Stimulated activated CD4-positive, alpha-beta T cell treated with anti-CD3 and anti-CD28 coated beads, Interleukin-4, amount 100 ng/mL, for 1 hour (primary cell): ENCODE measurements at places on chromosomes 1 and 21.

DNA sequence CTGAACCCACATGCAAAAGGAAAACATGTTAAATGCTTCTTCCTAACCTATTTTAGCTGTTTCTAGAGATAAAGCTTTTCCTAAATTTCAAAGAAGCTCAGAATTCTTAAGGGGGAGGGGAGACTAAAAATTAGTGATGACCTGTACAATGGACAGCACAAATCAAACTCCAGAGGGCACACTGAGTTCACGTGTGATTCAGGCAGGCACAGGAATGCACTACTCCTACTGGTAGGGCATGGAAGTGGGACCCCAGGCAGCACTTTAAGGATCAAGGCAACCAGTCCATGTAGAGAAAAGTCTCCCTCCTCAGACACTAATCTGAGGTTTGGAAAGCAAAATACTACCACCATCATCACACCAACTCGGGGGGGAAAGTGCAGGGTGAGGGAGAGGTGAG, 31.3 kb upstream of the CLCA4 start:
- no peak for DNase-seq

DNA sequence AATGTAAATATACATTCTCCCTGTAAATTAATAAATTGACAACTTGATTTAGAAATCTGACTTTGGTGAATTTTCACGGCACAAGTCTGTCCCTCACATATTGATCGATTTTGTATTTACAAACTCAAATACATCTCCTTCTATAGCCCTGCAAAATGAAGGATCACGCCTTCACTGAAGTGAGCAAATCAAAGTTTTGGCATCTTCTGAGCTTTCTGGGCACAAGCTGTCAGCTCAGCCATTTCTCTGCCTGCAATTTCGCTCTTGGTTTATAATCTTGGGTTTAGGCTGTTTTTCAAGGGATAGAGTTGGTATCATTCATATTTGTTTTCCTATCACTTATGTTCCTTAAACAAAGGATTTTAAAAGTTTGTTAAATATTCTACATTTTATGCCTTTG, 25.8 kb downstream of the ANP32E start:
- no peak for DNase-seq

DNA sequence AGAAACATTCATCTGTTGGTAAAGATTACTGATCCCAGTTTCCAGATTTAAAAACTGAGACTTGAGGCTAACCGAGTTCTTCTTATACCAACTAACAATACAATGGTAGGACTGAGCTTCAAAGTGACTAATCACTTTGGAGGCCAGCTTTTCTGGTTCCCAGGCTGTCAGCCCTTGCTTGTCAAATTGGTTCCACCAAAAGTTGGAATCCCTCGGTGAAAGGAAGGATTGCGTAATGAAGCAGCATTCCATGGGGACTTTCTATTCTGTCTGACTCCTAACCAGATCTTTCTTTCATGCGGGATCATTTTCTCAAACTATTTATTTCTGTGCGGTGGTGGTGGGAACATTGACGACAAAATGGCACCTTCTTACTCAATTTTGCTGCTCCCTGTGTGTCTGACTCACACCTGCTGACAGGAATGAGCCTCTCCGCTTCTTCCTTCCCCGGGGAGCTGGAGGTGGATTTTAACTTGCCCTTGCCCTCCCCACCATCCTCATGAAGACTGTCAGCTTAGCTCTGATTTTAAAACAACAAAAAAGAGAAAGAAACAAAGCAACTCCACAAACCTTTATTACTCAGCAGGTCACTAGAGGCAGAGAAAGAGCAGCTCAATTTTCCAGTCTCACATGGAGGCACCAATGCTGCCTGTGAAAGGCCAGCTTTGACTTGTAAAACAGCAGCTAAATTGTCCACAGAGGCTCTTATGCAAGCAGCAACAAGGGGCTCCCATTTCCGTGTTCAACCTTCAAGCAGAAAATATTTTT, 32.9 kb upstream of the RASAL2 start:
- DNase-seq: no peak

DNA sequence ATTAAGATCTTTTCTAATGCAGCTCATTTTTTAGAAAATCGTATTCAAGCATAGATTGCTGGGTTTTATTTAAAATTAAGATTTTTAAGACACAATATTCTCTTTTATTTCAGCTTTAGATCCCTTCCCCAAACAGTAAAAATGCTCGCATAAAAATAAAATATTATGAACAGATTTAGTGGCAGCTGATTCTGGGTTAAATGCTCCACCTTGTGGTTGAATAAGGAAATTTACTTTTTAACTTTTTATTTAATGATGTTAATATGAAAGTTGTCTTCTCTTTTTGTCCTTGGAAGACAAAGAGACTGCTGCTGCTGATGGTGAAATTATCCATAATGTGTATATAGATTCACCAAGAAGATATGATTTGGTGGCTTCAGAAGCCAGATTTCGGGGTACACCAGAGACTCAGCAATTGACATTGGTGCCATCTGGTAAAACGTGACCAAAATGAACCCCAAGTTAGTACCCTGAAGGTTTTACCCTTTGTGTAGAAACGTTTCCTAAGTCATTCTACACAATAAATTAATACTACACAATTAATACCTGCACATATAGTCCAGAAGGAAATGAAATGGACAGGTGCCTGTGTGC, 128.0 kb downstream of the ADAMTS1 start:
- no peak for DNase-seq

GRCh38 chr1:244138399-244138798, 87.3 kb downstream of the ZBTB18 start:
- DNase-seq: no peak

GRCh38 chr1:7501723-7502603, 269.1 kb upstream of the VAMP3 start:
- no peak for DNase-seq

DNA sequence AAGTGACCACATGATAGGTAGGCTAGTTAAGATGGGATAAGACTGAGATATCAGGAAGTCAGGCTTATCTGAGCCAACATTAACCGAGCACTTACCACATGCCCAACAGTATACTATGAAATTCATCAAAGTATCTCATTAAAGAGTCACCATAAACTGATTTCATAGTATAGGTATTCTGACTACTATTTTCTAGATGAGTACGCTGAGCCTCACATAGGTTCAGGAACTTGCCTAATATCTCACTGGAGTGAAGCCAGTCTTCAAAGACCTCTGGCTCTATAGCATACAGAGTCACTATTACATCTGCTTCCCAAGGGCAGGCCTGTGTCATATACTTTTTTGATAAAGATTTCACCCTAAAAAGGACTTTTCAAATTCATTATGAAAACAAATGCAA, 115.6 kb upstream of the NGF start:
- DNase-seq: no peak

DNA sequence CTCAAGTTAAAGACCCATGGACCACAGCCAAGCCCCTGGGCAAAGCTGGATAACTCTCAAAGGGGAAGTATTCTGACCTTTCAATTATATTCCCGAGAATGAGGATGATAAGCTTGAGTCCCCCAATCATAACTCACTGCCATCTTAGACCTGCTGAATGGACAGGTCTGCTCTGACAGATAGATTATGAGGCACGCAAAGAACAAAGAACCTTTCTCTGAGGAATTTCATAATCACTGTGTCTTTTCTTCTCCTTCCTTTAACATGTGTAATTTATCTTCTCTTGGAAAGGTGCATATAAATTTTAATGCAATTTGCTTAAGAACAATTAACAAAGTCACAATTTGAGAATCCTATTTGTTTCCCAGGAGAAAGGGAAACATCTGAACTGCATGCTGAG, 22.0 kb downstream of the PIGM start:
- DNase-seq: no peak

DNA sequence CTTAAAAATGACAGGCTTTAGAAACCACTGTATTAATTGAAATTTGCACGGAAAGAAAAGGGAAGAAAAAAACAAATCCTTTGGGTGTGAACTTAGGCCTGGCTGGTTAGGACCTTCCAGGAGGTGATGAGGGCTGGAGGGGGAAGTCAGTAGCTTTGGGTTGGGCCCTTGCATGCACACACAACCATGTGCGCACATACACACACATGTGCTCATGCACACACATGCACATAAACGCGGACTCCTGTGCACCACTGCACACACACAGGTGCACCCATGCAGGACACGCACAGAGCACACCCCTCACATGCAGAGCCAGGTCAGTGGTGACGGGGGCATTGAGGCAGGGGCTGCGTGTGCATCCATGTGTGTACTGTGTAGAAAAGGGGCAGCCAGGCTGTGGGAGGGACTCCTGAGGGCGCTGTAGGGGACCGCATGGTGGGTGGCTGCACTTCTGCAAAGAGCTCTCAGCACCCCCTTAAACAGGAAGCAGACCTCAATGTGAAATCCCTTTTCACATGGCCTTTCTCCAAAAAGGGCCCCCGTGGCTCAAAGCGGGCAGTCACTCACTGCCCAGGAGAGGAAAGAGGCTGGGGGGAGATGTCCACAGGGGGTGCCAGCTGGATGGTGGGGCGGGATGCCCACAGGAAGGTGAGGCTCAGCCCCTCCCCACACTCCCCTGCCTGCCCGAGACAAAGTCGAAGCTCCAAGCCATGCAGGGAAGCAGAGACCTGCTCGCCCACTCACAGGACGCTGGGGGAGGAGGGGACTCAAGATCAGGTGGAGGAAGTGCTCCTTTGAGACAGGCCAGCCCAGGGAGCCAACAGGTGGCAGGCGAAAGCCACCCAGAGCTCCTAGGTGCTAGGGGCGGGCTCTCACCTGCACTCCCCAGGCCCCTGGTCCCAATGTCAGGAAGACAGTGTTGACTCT, 95.2 kb downstream of the ITPKB start:
- peak; percentile 35 for DNase-seq

GRCh38 chr1:227913764-227914721, 33.7 kb downstream of the WNT9A start:
- no peak for DNase-seq

DNA sequence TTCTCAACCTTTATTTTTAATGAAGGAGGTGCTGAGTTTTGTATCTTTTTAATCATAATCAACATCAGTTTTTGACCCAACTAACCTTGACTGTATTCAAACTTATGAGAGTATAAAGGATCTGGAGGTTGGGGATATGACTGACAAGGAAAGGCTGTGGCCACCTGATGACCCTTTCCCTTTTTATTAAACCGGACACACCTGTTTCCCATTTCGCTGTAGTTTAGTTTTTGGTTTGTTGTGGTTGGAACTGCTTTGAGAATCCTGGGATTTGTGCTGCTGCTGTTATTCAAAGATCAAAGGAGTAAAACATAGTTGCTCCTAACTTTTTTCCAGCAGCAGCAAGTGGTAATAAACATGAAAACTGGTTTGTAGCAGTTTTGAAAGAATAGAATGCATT, 12.4 kb downstream of the PRPF38A start:
- no peak for DNase-seq

DNA sequence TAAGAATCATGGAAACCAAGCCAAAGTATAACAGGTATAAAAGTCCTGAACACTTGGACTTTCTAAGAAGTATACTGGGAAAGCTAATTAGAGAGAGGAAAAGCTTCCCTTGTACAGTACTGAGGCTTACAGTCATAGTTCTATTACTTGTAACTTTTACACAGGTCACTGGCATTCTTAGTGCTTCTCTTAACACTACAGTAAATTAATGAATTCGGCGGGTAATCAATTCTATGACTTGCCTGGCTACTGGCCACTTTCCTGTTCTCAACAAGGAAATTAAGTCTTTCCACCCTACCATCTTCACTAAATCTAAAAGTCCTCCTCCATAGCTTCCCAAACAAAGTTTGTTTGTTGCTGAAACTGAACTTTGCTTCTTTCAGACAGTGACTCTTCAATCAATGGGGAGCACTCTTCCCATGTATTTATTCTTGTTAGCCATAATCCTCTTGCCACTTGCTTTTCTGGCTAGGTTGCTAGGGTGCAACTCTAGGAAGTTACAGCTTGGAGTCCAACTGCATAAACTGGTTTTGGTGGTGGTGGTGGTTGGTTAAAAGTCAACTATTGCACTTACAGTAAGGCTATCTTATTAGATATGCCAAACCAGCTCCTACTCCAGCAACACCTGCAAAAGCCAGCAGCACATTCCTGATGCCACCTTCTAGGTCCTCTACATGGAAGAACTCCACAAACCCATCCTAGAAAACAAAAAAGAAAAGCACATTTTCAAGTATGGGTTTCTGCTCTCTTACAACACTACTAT, 2.4 kb downstream of the MCL1 start:
- DNase-seq: no peak

GRCh38 chr1:174036798-174037197, 14.6 kb upstream of the RC3H1 start:
- no peak for DNase-seq

DNA sequence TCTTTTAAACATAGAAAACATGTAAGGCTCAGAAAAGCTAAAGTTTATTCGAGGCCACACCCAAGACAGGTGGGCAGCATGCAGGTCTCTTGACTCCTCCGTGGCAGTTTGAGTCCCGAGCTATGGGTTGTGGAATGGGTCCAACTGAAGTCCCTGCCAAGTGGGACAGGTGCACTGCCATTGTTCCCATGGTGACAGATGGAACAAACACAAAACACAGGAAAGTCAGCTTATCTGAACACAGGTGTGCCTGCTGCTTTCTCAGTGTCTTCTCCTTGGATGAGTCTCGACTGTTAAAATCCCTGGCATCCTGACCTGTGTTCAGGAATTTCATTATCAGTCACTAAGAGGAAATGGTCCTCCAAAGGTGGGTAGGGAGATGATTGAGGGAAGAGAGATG, 99.0 kb upstream of the RAB4A start:
- DNase-seq: no peak

DNA sequence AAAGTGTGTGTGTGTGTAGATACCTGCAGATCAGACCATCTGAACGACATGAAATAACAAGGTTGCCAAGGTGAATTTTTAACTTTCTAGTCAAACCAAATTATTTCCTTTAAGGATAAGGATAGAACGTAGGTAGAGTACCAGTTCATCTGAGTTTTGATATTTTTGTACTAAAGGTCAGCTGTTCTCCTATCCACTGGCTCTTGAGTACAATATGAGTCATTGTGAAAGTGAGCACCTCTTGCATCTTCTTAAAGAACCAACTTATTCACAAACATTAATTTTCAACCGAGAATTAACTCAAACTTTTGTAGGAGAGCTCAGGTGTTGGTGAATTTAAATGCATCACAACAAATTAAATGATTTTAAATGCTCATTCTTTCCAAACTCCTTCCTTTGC, 71.5 kb downstream of the IFI44 start:
- DNase-seq: no peak

DNA sequence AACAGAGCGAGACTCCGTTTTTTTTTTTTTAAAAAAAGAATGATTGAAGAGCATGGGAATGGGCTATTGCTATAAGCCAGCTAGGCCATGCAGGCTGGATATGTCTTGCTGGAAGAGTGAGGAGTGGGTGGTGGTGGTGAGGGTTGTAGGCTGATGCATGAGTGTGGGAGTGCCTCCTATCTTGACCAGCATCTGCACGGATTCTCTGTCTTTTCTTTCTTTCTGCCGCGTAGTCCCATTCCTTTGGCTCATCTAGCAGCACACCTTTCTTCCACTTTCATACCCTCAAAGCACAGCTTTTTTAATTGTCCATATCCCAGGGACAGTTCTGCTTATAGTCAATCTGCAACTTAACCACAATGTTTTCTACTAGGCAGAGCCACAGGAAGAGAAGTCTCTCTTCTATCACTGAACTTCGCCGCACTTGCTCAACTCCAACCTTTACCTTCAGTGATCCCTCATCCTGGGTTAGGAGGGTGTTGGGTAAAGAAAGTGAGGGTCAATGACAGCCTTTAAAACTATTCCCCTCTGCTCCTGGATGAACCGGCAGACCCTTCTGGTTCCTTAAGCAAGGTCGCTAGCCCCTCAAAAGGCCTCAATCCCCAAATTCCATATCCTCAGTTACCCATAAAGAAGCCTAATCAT, 15.2 kb downstream of the ADCY10 start:
- no peak for DNase-seq

GRCh38 chr1:151346769-151347522, at the start of gene RFX5:
Gene RFX5, minus strand, starts transcription at chr1:151347252. Its CDS starts 932 bp downstream, at chr1:151346320.
- DNase-seq: peak; percentile 87

- no peak for DNase-seq
Measured at GRCh38 chr1:112761714-112762480, 46.8 kb upstream of the PPM1J start.
